Caco-2 (cell line): ENCODE measurements at places on chromosomes 2 and 18. TPM values are rescaled to one million over a fixed set of nuclear protein-coding genes. Genes with fewer than 3 reads are reported as not detected.

The VWA3B gene
- total RNA-seq = not detected in 2 replicates

The SPR gene
- 49.6 and 51.5 TPM in 2 replicates for total RNA-seq

The CHRNA1 gene
- total RNA-seq = not detected in 2 replicates

The SIX3 gene
- not detected in 2 replicates for total RNA-seq

The PDE1A gene
- 0.44 TPM in 1 of 2 replicates, not detected in the other for total RNA-seq

The ESPNL gene
- total RNA-seq = not detected in 2 replicates

The B4GALT6 gene
- 22.4 and 28.5 TPM in 2 replicates for total RNA-seq

The RANBP2 gene
- 78.7 and 81.8 TPM in 2 replicates for total RNA-seq

The TRIP12 gene
- total RNA-seq = 111 and 115 TPM in 2 replicates

DNA sequence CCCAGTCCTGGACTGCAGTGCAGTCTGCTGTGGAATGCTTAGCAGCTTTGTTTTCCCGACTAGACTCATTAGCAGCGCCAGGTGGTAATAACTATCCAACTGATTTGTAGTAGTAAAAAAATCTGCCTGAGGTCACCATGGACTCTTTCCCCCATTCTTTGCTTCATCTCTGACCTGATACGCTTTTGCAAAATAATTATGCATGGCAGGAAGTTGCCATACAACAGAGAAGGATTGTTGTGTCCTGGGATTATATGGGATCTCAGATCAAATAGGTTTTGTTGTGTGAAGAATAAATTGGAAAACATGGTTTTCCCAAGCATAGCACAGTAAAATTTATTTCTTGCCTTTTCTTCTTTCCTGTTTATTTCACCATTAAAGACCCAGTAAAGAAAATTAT, 72.4 kb upstream of the ATP5MC3 start:
- DNase-seq = no peak

DNA sequence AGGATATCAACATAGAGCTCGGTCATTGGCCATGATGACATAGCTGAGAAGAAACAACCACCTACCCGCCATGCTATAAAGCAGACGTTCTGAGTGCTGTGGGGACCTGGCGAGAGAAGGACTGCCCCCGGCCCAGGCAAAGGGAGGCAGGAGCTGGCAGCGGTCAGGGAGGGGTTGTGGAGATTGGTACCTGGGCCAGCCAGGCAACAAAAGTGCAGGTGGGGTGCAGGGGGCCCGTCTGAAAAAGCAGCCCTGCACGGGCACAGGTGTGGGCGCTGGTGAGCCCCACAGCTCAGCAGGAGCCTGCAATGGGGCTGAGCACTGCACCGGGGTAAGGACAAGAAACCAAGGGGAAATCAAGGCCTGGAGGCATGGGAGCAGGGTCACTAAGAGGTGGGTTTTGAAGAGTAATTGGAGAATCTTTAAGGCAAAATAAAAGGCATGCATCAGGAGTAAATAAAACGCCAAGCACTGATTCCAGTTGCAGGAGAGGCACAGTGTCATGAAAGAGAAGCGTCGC, 464.0 kb downstream of the EIPR1 start:
- DNase-seq = no peak

DNA sequence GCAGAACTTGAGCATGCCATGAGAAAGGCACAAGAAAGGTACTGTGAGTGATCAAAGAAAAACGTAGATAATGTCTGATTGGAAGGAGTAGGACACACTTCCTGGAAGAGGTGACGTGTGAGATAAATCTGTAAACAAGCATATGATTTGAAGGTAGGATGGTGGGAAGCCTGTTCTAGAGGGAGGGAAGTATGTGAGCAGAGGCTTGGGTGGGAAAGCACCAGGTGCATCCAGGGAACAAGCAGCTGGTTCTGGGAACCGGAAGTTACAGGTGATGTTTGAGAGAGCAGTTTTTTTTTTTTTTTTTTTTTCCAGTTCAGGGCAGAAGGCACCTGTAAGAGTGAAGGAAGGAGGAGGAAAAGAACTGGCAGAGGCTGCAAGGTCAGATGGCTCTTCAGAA, 116.6 kb upstream of the EFEMP1 start:
- DNase-seq = no peak

GRCh38 chr2:14713248-14713647, 80.7 kb downstream of the LRATD1 start:
- no peak for DNase-seq

DNA sequence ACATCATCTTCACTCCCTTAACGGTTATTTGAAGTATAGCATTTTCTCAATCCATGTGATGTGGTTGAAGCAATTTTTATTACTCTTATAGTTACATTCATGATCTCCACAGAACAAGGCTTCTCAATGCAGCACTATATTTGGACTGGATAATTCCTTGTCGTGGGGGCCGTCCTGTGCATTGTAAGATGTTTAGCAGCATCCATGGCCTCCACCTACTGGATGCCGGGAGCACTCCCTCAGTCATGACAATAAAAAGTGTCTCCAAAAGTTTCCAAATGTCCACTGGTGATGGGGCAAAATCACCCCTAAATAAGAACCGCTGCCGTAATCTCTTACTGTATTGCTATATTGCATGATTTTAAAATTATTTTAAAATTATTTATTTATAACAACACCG, 110.6 kb upstream of the DDX18 start:
- DNase-seq = no peak

- DNase-seq = no peak
These were observed 181.4 kb downstream of the MYO5B start for GRCh38 chr18:50013363-50014138.

DNA sequence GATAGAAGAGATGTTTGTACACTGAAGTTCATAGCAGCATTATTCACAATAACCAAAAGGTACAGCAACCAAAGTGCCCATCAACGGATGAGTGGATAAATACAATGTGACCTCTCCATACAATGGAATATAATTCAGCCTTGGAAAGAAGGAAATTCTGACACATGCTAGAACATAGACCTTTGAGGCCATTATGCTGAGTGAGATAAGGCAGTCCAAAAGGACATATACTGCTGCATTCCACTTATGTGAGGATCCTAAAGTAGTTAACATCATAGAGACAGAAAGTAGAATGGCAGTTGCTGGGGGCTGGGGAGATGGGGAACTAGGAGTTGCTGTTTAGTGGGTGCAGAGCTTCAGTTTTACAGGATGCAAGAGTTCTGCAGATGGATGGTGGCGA, 38.2 kb upstream of the GLI2 start:
- peak; percentile 7 for DNase-seq

DNA sequence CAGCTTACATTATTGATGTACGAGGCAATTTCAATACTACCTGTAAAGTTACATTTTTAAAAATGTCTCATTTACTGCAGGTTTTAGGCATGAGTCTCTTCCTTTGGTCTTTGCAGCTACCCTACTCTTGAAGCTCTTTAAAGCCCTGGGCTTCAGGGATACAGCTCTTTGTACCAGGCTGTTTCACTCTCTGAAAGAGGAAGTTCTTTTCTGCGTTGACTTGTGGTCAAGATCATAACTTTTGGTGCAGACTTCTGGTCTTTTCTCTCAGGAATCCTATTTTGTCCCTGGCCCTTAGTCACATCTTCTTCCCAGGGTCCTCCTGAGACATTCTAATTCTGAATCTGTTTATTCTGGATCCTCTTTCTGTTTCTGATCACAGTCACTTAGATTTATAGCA, 16.6 kb upstream of the HRH4 start:
- DNase-seq = no peak

DNA sequence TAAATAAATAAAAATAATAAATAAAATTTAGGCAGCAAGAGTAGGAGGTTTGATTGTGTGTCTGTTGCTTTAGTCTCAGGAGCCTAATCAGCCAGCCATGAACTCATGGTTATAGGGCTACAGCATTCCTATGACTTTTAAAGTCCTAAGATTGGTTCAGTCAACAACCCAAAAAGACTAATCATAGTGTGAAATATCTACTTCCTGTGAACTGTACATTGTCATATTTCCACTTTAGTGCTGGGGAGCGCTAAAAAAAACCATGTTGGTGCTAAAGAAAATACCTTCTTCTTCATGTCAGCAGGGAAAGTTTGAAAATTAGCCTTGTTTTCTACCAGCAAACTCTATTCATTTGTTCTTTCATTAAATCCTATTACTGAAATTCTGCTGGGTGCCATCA, 521.6 kb downstream of the RNF144A start:
- DNase-seq = no peak

- no peak for DNase-seq
These were observed 131.0 kb upstream of the ARL5A start for GRCh38 chr2:151959238-151959637.

DNA sequence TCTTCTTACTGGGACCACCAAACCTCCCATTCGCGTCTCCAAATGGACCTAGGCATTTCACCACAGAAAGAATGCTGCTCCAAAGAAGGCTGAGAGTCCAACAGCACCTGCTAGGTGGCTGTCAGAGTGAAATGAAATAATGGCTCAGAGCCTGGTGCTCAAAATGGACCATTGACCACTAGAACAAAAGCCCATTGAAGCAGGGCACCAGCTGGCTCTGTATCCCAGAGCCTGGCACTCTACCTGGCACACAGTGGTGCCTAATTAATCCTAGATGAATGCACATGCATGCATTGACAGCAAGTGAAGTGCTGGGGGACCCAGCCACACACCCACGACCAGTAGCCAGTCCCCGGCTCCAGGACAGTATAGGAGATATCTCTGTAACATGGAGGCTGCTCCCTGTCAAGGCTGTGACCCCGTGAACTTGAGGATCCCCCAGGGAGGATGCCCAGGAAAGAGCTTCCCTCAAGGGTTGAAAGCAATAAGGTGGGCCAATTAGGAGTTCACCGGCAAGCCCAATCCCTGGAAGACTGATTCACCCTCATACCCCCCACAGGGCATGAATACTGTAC, 261.3 kb downstream of the TNS1 start:
- DNase-seq = no peak

- DNase-seq = no peak
These were observed 959.4 kb upstream of the GYPC start for GRCh38 chr2:125696560-125696959.

- no peak for DNase-seq
These were observed 171.2 kb downstream of the ERBB4 start for GRCh38 chr2:212367431-212367830.

GRCh38 chr2:152037743-152038435, 61.0 kb downstream of the CACNB4 start:
- DNase-seq = no peak

DNA sequence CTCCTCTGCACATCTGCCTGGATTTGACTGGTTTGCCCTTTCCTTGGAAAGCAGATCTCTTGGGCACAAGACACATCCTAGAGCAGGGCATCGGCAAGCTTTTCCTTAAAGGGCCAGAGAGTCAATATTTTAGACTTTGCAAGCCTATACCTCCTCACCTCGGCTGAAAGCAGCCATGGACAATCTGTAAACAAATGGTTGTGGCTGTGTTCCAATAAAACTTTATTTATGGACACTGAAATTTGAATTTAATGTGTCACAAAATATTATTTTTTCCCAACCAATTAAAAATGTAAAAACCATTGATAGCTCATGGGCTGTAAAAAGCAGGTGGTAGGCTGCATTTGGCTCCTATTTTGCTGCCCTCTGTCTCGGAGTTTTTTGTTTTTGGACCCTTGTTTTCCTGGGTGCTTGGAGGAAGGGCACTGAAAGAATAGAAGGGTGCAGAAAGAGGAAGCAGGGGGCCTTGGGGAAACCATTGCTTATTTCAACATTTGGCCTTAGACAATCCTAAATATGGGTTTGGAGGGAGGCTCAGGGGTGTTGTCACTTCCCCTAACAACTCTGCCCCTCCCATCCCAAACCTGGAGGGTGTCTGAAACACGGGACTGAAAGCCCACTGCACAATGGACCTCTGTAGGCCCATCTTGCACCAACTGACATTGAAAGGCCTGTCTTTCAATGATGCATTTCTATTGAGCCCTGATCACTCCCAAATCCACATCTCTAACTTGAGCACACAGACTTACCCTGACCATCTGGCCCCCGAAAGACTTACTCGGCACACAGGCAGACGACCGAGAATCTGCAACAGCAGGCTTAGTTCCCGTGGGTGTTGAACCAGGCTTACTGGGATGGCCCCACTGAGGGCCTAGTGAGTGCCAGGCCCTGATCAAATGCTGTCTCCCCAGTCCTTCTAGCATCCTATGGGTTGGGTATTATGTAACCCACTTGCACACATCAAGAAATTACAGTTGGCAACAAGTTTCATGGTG, 7.1 kb upstream of the ZFP36L2 start:
- DNase-seq = no peak

DNA sequence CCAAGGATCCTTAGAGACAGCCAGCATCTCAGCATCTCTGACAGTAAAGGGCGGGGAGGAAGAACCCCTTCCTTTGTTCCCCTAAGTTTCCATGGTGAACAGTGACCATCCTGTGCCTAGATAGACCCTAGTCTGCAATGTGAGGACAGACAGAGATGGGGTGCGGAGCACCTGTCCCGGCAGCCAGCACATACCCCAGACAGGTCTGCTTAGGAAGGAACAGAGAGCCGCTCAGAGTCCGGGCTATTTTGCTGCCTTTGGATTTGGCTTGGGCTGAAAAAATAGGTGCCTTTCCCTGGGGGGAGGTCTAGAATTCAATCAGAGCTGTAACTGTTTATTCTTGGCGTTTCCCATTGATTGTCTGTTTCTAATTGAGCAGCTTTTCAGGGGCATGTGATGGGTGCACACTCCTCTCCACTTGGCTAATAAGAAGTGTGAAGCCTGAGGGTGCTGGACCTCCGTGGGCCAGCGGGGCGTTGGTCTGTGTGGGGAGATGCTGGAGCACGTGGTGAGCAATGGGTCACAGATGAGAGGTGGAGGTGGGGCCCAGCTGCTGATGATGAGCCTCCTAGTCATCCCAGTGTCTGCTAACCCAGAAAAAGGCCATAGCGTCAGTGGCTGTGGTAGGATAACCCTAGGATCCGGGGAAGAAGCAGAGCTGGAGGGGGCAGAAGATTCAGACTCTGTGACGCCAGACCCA, 236.8 kb downstream of the SEPTIN10 start:
- no peak for DNase-seq

DNA sequence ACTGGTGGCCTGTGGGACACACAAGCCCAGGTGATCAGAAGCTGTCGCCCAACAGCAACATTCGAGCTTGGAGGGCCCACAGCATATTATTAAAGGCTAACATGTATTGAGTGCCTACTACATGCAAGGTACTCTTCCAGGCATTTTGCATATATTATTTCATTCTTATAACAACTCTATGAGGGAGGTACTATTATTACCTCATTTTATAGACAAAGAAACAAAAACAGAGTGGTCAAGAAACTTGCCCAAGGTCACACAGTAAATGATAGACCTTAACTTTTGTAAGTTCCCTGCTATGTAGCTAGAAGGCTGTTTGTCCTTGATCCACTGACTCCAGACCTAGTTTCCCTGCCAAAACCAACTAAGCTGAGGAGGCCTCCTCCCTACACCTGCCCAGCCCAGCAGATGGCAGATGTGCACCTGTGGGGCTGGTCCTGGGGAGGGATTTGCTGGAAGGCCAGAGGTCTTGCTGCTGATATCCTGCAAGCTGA, 35.7 kb downstream of the KANSL3 start:
- DNase-seq = no peak

- no peak for DNase-seq
These were observed 278.4 kb upstream of the FAM98A start for GRCh38 chr2:33877348-33878016.

DNA sequence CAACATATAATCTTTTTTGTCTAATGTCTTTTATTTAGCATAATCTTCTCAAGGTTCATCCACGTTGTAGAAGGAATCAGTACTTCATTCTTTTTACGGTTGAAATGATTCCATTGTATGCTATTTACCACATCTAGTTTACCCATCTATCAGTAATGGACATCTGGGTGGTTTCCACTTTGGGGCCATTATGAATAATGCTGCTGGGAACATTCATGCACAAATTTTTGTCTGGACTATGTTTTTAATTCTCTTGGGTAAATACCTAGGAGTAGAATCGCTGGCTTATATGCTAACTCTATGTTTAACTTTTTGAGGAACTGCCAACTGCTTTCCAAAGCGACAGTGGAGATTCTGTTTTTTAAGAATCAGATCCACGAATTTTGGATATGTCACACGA, 7.4 kb upstream of the GCG start:
- no peak for DNase-seq

GRCh38 chr2:224775647-224776046, 59.5 kb upstream of the CCDC195 start:
- no peak for DNase-seq
